ENCODE measurements at places on chromosomes 1 and 21.
A peak's percentile ranks its signal among the peaks of the same experiment; 100 is the strongest.

GRCh38 chr1:218942431-218942830, 231.2 kb upstream of the LYPLAL1 start:
- DNase-seq = no peak

DNA sequence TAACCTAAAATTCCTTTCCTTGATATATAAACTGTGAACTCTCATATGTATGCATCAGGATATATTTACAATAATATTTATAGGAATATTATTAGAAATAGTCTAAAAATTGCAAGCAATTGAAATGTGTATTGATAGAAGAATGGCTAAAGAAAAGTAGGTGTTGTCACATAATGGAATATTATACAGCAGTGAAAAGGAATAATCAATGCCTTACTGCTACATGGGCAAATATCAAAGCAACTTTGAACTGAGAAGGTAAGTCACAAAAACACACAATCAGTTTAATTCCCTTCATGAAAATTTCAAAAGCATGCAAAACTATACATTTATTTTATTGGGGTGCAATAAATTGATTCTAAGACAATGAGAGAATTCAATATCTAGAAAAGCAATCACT, 35.7 kb upstream of the CDC14A start:
- no peak for DNase-seq

DNA sequence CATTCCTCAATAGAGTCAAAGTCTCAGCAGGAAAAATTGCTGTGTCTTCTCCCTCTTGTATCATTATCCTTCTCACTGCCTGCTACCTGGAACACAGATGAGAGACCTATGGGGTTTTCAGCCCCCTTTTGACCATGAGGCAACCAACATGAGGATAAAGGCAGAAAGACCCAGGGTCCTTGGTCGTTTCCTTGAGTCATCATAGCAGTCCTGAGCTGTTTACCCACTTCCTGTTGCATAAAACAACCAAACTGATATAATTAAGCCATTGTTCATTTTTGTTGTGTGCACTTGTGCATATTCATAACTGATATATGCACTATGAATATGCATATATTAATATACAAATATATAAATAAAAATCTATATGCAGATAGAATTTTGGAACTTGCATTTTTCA, 188.3 kb upstream of the MAP1LC3C start:
- peak; percentile 31 for DNase-seq

DNA sequence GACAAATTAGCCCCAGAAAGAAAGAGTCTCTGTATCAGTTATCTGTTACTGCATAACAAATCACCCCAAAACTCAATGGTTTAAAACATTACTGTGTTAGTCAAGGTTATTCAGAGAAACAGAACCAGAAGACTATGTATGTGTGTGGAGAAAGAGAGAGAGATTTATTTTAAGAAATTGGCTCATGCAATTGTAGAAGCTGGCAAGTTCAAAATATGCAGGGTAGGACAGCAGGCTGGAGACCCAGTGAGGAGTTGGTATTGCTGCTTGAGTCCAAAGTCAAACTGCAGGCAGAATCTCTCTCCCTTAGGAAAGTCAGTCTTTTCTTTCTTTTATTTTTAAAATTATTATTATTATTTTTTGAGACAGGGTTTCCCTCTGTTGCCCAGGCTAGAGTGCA, 50.2 kb upstream of the TNR start:
- no peak for DNase-seq

GRCh38 chr1:29563092-29563491, 326.8 kb downstream of the PTPRU start:
- DNase-seq = peak; percentile 17

- peak; percentile 70 for DNase-seq
Measured at GRCh38 chr1:63674865-63675419, 81.7 kb downstream of the PGM1 start.

DNA sequence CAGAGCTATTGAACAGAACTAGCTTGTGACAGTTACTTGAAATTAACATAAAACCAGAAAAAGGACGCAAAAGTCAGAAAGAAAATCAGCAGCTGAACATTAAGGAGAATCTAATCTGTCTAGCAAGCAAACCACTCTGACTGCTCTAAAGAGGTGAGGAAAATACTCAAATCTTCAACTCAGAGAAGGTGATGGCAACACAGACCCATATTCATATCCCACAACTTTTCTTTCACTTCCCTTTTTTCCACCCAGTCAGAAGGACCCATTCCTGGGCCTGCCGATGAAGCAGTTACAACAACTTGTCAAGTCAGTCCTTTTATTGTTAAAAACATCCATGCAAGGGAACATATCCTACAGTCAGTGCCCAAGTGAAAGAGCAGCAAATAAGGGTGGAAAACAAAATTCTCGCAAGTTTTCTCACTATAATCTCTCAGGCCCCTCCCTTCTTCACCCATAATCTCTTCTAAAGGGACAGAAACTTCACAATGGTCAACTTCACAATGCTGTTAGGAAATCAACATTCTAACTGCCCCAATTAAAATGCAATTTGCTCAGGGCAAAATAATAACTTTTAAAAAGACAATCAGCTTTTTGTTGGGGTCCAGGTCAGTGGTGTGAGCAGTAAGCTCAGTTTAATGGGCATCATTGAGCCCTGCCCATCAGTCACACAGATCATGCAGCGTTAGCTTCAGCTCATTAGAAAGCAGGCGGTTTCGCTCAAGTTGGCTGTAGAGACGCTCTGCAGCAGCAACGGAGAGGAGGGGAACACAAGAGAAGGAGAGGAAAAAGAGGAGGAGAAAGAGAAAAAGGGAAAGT, 3.6 kb upstream of the NUP210L start:
- DNase-seq = no peak

- DNase-seq = no peak
Measured at GRCh38 chr21:32958288-32959002, 67.3 kb upstream of the OLIG2 start.

- DNase-seq = peak; percentile 67
Measured at GRCh38 chr1:113042285-113043143, 30.5 kb upstream of the LRIG2 start.

DNA sequence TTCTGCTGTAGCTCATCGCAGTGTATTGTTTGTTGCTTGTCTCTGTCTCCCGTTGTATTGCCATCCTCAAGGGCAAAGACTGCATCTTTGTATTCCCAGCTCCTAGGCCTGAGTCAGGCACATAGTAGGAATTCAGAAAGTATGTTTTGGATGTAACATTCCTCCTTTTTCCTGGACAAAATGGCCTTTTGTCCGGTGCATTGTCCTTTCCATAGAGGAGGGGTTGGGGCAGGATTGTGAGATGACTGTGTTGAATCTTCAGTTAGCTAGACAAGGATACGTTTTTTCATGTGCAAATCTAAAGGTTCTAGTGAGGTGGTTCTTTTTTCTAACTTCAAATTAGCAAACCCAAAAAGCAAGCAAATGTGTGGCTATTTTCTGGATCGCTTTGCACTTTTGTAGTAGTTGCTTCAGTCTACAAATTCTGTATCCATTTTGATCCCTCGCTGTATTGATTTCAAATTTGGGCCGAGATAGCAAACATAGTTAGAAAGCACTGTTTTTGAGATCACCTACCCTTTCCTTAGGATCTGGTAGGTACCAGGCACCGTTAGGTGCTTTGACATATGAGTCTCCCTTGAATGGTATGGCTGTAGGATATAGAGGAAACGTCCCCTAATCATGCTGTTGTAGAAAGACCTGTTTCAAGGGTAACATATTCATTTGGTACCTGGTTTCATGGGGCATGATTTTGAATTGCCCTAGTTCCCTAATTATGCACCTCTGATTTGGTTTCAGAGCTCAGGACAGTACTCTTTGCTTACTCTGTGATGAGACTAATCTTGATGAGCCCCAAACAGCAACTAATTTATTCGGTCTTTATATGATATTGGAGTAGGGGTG, 1.2 kb downstream of the PPP1R8 start:
- peak; percentile 3 for DNase-seq

GRCh38 chr1:219587401-219587800, 25.5 kb downstream of the ZC3H11B start:
- no peak for DNase-seq

GRCh38 chr1:29310616-29311180, 74.4 kb downstream of the PTPRU start:
- DNase-seq = peak; percentile 90

GRCh38 chr1:227315629-227316346, 2.5 kb downstream of the CDC42BPA start:
- DNase-seq = peak; percentile 66

Data from NCI-H69 (cell line).